Activated CD4-positive, alpha-beta T cell treated with anti-CD3 and anti-CD28 coated beads for 48 hours (primary cell): ENCODE measurements at places on chromosomes 6 and 20.

DNA sequence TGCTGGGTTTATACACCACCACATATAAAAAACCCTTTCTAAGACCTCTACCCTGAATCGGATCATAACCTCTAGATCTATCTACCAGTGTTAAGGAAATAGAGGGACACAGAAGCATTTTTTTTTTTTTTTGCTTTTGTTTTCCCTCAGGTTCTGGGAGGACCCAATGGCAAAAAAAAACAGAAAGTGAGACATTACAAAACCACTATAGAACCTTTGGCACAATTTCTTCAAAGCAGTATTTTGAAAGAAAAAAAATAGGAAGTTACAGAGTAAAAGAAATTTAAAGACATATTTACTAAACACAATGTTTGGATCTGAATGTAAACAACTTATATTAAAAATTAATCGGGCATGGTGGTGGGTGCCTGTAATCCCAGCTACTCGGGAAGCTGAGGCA, 1258.7 kb upstream of the GJE1 start:
- DNase-seq = no peak

- no peak for DNase-seq
Measured at GRCh38 chr6:108562503-108562993, 1.8 kb downstream of the FOXO3 start.

- peak; percentile 21 for DNase-seq
Measured at GRCh38 chr6:17280552-17281090, 540 bp upstream of the RBM24 start.

- DNase-seq = no peak
Measured at GRCh38 chr6:54463354-54464024, 155.2 kb downstream of the TINAG start.

DNA sequence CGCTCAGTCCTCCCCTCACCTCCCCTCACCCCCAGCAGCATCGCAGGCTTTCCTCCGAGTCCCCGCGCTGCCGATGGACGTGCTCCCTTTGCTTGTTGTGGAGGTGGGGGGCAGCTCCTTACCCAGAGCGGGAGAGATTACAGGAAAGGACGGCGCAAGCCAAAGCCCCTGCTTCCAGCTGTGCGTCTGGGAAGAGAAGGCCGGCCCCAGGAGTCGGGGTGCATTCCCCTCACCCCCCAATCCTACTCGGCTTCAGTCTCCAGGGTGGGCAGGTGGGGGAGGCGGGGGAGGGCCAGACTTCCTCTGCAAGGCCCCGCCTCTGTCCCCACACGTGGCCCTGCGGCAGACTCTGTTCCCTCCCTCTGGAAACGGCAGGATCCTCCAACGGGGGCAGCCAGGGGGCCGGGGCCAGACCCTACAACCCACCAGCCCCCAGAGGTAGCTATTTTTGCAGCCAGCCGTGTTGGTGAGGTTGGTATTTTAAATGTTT, 43.6 kb downstream of the NTSR1 start:
- no peak for DNase-seq

- no peak for DNase-seq
Measured at GRCh38 chr20:44204156-44204831, 6.3 kb downstream of the OSER1 start.
